ENCODE measurements at places on chromosomes 7 and 10.
A peak's percentile ranks its signal among the peaks of the same experiment; 100 is the strongest.

DNA sequence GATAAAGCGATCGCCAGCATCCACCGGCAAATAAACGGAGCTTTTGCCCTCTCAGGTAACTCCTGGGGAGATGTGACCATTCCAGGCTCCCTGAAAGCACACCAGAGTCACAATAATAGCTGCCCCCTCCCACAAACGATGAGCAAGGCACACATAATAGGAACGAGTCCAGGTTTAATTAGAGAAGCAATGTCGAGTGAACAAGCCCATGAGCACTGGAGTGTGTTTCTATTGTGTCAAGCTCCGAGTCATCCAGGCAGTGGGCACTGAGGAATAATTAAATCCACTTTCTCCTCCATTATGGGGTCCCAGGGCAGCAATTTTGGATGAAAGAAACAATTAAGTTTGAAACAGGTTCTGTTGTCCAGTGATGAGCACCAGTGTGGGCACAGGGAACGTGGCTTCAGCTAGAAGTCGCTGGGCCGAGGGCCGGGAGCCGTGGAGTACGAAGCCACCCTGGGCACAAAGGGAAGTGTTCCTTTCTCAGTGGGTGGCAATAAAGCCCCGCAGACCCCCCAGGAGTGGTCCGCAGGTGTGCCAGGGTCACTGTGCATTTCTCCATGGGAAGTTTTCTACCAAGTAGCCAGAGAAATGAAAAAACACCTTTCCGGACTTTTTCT, 12.0 kb downstream of the PNLIPRP2 start:
- no peak for DNase-seq

DNA sequence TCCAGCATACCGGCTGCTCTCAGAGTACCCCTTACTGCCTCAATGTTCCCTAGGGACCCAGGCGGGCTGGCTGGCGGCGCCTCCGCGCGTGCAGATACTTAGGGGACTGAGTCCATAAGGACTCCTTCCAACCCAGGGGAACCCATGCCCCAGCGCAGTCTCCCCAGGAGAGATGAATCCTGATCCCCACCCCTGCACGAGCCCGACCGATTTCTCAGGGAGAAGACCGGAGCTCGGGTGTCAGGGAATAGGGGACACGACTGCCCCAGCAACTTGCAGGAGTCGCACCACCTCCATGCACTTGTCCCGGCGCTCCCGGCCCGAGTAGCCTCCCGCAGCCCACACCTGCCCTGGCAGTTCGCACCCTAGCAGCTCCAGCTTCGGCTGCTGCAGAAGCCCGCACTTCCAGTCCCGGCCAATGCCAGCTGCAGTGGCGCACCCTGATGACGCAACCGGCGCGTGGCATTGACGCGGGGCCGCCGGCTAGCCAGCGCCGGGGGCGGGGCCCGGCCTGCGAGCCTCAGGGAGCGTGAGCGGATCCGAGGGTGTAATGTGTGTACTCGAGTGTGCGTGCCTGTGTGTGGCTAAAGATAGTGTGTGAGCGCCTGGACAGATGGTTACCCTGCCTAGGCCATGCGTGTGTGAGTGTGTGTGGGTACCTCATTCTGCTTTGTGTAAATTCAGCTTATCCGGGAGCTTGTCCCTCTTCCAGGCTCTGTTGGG, at the start of gene GPAM:
Gene GPAM (minus strand): TSS at position 437 of the 723 bp plus-strand sequence. CDS start 1,981 bp downstream, outside the sequence.
- peak; percentile 87 for DNase-seq

DNA sequence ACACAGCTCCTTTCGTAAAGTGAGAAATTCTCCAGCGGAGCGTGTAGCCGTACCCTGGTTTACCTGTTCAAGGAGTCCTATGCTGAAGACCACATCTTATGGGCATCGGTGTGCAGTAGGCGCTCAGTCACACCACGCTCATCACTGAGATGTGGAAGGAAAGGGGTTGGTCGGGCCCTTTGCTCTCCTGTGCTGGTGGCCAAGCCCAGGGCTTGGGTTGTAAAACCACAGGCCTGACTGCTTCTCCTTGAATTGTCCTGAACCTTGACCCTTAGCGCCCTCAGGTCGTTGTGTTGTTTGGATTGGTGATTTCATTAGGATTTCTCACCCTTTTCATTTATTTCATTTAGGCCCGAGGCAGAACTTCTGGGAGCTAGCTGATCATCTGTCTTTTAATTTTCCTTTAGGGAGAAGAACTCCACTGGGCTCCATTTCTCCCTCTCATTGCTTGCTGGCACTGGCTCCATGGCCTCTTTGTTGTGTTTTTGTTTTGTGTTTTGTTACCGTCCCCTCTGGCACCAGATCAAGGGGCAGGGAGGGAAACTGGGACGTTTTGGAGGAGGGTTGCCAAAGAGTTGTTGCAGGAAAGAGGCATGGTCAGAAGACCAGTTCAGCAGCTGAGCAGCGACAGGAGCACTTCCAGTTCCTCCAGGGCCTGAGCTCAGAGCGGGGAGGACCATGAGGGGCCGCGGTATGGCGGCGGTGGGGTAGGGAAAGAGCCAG, 511.4 kb upstream of the GALNT17 start:
- DNase-seq = no peak

GRCh38 chr7:9488555-9488954, 1055.1 kb downstream of the NXPH1 start:
- peak; percentile 0 for DNase-seq

DNA sequence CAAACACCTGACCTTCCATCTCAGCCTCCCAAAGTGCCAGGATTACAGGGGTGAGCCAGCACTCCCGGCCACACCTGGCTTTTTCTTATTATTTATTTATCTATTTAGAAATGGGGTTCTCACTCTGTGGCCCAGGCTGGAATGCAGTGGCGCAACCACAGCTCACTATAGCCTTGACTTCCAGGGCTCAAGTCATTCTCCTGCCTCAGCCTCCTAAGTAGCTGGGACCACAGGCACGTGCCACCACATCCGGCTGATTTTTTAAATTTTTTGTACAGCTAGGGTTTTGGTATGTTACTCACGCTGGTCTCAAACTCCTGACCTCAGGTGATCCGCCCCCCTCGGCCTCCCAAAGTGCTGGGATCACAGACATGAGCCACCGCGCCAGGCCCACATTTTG, 56.9 kb upstream of the MYL10 start:
- no peak for DNase-seq

- no peak for DNase-seq
Measured at GRCh38 chr7:149422914-149423301, 38.0 kb downstream of the ZNF777 start.

DNA sequence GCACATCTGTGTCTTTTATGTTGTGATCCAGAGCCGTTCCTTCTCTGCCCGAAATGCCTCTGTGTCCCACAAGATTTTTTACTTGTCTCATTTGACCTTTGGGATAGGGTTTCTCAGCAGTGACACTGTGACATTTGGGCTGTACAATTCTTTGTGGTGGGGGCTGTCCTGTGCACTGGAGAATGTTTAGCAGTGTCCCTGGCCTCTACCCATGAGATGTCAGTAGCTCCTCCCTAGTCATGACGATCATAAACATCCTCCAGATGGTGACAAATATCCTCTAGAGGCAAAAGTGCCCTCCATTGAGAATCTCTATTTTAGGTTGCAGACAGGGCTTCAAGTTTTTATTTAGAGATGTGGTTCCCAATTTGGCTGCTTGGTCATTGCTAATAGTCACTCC, 91.3 kb downstream of the PPP1R17 start:
- DNase-seq = no peak

DNA sequence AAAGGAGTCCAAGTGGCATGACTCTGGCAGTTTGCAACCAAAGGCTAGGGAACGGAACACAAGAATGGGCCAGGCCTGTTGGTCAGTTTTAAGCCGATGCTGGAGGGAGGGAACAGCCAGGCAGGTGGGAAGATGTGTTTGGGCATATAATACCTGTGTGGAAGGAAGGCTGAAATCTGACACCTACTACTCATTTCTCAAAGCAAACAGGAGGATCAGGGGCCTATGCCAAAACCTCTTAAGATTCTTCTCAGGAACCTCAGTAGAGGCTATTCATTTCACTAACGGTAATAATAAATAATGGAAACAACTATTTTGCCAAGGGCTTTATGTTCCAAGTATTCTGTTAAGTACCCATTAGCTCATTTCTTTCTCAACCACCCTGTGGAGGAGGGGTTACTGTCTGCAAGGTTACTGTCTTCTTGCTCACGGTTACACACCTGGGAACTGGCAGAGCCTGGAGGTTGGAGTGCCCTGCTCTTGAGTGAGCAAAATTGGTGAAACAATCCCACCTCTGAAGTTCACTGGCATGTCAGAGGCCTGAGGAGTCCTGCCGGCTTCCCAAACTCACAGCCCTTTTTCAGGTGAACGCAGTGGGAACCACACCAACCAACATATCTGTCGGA, 35.5 kb downstream of the GOT1 start:
- no peak for DNase-seq

GRCh38 chr10:90560331-90560730, 297.5 kb downstream of the HTR7 start:
- no peak for DNase-seq

DNA sequence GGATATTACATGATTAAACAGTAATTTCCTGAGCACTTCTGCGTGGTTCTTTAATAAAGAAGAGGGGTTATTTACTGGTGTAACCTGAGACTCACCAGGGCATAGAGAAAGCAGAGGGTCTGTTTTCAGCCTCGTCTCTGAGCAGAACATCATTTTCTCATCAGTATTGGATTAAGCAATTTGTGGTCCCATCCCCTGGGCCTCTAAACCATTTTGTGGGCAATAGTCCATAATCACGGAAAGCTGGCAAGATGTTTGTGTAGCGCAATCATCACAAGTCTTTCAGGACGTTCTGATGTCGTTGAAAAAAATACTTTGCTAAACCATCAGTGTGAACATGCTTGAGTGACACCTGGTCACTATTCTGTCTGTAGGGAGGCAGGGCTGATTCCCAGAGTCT, 37.1 kb upstream of the SEC61G start:
- no peak for DNase-seq

- no peak for DNase-seq
Measured at GRCh38 chr7:21024485-21024867, 237.8 kb upstream of the SP8 start.

- no peak for DNase-seq
Measured at GRCh38 chr10:82914655-82915136, 1039.7 kb downstream of the NRG3 start.

DNA sequence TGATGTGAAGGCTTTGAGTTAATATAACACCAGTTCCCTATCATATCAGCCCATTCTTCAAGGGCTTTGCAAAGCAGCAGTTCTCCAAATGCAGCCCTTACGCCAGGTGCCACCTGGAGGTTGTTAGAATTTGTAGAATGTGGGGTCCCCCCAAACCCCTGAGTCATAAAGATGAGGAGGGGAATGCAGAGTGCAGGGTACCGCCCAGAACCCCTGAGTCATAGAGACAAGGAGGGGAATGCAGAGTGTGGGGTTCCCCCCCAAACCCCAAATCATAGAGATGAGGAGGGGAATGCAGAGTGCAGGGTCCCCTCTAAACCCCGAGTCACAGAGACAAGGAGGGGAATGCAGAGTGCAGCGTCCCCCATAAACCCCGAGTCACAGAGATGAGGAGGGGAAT, 605.8 kb downstream of the PTPRN2 start:
- no peak for DNase-seq

Measured in Kasumi-1 (cell line).